ENCODE measurements at places on chromosomes 2 and 18.
A peak's percentile ranks its signal among the peaks of the same experiment; 100 is the strongest.

DNA sequence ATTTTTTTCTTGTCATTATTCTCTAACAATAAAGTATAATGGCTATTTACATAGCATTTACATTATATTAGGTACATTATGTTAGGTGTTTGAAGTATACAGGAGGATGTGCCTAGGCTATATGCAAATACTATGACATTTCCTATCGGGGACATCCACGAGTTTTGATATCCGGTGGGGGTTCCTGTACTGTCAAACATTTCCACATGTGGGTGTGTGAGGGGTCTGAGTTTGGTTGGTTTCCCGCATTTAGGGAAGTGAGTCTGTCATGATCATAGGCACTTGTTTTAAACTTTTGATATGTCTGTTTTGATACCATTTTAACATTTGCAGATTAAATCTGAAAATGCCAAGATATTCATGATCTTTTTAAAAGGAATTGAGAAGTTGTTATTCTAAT is 76.0 kb downstream of the CEP192 start:
- DNase-seq: peak; percentile 22

- peak; percentile 83 for DNase-seq
These were observed 14.1 kb downstream of the MSGN1 start for GRCh38 chr2:17830053-17831034.

DNA sequence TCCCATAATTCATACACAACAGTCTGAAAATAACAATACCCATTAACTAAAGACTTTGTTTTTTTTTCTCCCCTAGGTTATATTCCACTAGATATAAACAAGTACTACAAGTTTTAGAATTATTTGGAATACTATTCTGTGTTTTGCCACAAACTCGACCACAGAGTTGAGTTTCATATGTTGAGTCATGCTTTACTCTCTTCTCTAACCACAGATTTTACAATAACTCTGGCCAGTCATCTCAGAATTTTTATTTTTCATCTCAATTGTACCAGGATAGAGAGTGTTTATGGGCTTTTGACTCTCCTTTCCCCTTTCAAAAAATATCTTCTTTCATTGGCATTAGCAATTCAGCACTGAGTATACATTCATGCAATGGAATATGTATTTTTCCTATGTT is 348.7 kb upstream of the GALNT5 start:
- no peak for DNase-seq

GRCh38 chr2:10343191-10343590 is 40.5 kb downstream of the HPCAL1 start:
- no peak for DNase-seq

DNA sequence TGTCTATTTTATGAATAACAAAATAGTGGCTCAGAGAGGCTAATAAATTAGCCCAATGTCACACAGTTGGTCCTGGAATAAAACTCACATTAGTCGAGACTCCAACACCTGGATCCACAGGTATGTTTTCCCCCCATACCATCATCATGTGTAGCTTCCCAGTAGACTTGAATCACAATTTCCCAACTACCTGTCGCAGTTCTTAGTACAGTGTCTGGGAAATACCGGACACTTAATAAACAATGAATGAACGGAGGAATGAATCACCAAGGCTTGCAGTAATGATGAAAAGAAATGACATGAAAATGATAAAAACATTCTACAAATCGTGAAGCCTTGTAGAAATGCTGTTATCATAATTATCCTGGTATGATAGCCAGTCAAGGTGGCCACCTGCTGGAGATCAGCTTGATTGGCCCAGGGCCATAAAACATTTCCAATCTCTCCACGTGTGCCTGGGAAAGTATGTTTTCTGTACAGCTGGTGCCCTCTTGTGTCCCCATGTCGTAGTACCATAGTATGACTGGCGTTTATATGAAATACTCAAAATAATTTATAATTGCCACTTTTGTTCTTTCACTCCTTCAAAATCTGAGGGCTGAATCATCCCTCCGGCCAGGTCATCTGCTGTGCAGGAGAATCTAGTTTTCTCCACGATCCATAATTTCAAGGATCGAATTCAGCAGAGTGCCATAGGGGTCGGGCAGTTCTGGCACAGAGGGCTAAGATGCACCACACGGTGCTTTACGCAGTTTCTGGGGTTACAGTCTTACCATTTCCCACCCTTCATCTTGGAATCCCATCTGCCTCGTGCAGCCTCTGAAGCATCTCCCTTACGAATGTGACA is 95.4 kb downstream of the LAMA1 start:
- no peak for DNase-seq

GRCh38 chr2:37005118-37005868 is 39.0 kb upstream of the STRN start:
- DNase-seq: peak; percentile 7

GRCh38 chr2:132424526-132425121 is 8.0 kb downstream of the GPR39 start:
- DNase-seq: no peak

DNA sequence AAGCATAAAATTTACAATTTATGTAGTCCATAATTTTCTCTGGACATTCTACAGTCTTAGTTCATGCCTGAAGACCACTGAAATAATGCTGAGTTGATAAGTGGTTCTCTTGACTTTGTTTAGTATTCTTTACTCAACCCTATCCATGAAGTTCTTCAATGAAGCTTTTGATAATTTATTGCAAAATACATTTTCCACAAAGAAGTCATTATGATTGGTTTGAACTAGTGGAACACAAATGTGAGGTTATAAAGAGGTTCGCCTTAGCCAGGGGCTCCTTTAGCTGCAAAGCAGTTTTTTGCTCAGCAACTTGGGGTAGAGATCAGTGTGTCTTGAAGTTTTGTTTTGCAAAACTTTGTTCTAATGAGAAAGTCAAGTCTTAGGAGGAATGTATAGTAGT is 5.9 kb downstream of the BCL2L11 start:
- DNase-seq: no peak

DNA sequence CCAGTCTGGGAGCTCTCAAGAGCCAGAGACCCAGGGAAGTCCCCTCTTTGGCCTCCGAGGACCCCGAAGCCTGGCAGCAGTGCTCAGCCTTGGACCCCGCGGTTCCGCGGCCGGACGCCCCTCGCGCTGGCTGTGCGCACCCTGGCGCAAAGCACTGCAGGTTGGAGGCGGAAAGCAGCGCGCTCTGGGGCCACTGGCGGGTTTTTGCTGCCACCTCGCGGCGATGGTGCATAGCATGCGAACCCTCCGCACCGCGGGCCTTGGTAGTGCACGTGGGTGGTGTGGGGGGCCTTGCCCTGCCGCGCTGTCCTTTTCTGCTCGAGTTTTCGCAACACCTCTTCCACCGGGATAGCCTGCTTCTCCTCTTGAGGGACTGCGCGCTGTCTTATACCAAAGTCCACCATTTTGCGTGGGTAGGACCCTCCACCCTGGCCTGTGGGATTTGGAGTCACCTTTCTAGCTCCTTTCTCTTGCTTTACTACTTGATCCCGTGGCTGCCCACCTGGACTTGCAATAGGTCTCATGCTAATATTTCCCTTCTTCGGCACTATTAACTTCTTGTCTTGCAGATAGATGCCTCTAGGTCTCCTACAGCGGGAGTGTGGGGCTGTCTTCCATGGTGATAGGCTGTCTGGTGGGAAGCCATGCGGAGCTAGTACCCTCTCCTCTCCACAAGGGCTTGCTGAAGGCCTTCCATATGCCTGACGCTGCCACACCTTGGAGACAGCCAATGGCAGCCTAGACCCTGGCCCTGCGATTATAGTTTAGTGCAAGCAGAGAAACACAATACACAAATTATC is 14.3 kb downstream of the SIX3 start:
- peak; percentile 81 for DNase-seq

GRCh38 chr2:55768991-55769390 is 75.3 kb upstream of the PNPT1 start:
- no peak for DNase-seq

DNA sequence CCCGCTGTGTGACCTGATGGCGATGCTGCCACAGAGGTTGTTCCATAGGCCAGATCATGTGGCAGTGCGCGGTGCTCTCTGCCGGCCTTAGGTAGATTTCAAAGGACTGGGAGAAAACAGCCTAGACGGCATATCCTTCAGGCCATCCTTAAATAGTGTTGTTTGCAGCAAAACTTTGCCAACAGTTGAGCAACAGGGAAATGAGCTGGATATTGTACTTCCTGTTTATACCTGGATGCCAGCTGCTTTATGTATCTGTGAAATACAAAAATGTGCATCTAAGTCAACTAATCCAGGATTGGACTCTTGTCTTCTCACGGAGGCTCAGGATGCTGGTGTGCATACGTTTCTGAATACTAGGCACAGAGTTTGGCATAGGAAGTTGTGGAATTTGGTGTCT is 107.1 kb downstream of the EML6 start:
- DNase-seq: no peak

- DNase-seq: no peak
These were observed 77.4 kb upstream of the PPP1CB start for GRCh38 chr2:28674062-28674712.

GRCh38 chr2:222780051-222780450 is 80.8 kb upstream of the ACSL3 start:
- DNase-seq: peak; percentile 13

GRCh38 chr2:237441605-237442274 is 27.8 kb upstream of the COL6A3 start:
- DNase-seq: peak; percentile 59

- DNase-seq: no peak
These were observed 590.2 kb downstream of the ARHGAP15 start for GRCh38 chr2:143719406-143719805.

- peak; percentile 90 for DNase-seq
These were observed 31.1 kb upstream of the ACTR3 start for GRCh38 chr2:113858764-113859163.

GRCh38 chr2:68404164-68404563 is 39.1 kb downstream of the PLEK start:
- DNase-seq: no peak

- DNase-seq: no peak
These were observed 2.2 kb downstream of the CYS1 start for GRCh38 chr2:10078001-10078400.

GRCh38 chr18:26532367-26533340 is 15.7 kb downstream of the KCTD1 start:
- DNase-seq: no peak

DNA sequence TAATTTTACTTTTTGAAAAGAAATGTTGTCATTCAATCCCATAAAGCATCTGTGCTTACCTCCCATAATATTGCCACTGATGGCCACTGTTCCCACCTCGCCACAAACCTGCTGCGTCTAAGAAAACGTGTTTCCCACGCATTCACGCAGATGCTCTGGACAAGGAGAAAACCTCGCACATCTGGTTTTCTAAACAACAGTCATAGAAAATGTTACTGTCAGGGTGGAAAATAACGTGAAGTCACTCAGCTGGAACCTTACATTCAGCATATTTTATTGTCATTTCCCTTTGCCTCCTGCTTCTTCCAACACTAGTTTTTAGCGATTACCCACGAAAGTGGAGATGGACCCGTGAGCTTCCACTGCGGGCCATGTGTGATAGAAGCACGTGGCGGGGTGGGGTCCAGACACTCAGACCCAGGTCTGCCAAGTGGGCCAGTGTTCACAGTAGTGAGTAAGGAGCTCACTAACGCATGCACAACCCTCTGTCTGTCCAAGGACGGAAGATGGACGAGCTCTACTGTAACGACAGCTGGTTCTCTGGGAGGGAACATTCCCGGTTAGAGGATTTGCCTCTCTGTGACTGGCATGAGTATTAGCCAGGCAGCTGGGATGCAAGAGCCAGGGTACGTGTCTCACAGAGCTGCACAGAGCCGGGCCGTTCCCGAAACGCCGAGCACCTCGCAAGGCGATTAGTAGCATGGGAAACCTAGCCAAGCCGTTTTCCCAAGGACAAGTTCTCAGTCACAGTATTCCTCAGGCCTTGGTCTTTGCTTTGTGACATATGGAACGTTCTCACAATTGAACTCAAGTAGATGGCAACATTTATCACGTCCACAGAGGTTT is 94.5 kb downstream of the MTCL1 start:
- DNase-seq: no peak

DNA sequence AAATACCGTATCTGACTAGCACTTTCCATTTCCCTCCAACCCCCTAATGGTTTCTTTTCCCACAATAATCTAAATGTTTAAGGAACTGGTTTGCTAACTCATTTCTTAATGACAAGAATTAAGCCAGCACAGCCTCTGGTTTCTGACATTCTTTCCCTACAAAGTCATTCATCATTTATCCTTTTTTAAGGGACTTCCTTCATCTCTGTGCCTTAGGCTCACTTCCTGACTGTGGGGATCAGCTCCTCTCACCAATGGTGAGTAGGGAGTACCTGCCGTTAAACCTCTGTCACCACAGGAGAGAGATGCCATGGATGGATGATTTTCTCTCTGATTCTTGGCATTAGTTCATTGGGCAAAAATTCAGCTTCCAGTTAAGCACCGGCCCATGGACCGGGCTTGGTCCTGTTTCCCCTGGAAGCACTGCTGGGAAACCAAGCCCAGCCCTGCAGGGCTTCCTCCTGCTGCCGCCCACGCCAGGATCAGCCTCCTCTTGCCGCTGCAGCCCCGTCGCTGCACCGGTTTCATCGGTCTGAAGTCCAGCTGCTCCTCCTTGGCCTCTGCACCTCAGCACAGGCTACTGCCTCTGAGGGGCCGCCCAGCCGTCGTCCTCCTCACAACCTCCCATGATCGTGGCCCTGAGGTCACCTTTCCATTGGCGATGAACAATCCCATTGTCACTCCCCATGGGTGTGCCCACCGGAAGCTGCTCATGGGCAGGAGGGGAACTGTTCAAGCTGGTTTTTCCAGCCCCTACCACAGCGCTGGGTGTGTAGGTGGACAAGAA is 64.0 kb upstream of the ZNF516 start:
- peak; percentile 70 for DNase-seq

DNA sequence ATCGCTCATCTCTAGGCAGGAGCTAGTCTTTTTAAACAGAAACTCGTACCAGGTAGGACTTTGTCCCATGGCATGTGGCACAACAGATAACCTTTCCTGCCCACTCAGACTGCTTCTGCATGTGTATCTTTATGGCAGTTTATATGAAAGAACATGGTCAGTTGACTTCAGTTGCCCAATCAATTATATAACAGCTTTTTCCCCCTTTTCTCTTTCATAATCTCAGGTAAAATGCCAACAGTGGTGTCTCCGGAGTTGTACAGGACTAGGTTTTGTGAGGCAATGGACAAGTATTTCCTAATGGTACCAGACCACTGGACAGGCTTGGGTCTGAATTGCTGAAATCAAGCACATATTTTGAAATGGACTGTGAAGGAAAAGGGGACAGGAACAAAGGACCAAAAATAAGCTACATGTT is 51.6 kb upstream of the PTH2R start:
- no peak for DNase-seq

DNA sequence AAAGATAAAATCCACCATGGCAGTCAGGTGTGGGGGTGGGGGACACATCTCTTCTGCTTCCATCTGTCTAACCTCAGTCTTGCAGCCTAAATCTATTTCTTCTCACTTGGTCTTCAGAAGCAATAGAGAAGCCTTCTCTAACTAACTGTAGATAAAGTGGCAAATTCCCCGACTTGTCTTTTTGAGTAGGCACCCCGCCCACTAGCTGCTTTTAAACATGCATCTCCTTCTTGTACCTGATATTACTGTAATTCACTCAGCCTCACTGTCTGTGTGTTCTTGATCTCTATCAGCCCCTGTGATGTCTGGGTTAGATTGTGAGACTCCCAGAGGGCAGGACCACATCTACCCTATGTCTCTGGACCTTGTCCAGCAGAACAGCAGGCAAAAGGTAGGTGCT is 6.8 kb downstream of the MARCHF4 start:
- no peak for DNase-seq

GRCh38 chr18:4181086-4181485 is 274.0 kb downstream of the DLGAP1 start:
- DNase-seq: no peak

Measured in suppressor macrophage treated with lipopolysaccharide for 4 hours (primary cell).